ENCODE measurements at places on chromosomes 6 and 20. TPM values are rescaled to one million over a fixed set of nuclear protein-coding genes. Genes with fewer than 3 reads are reported as not detected.

Gene TSBP1
- total RNA-seq: not detected

Gene UBE2C
- total RNA-seq: not detected

Gene STMN3
- total RNA-seq: 51.0 TPM

Gene ZSCAN23
- total RNA-seq: 0.12 TPM

Gene HLA-DQA2
- total RNA-seq: 0.70 TPM

Gene SYCP2
- 6.0 TPM for total RNA-seq

Gene HSD17B8
- total RNA-seq: 7.6 TPM

All from T-helper 17 cell (primary cell).